ENCODE measurements at places on chromosomes 3 and 15.
A peak's percentile ranks its signal among the peaks of the same experiment; 100 is the strongest.

GRCh38 chr15:33114374-33114717 lies 80.2 kb downstream of the FMN1 start:
- DNase-seq = peak; percentile 83

GRCh38 chr3:156358232-156358631 lies 196.7 kb downstream of the SSR3 start:
- DNase-seq = no peak

GRCh38 chr3:39433642-39434041 lies 27.1 kb downstream of the RPSA start:
- no peak for DNase-seq

- no peak for DNase-seq
These were observed 297.3 kb upstream of the PROK2 start for GRCh38 chr3:72082186-72082715.

DNA sequence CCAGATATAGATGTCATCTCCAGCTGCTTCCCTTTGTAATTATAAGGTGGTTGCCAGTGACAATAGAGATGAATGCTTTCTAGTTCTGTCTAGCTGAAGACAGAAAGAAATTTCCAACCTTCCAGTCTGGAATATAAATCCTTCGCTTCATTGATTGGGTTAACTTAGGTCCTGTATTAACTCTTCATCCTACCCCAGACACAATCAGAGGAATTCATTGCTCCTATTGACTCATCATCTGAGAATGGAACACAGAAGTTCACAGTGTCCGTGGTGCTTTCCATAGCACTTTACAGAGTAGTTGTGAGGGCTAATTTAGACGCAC lies 241.4 kb downstream of the NFKBIZ start:
- DNase-seq = peak; percentile 49

DNA sequence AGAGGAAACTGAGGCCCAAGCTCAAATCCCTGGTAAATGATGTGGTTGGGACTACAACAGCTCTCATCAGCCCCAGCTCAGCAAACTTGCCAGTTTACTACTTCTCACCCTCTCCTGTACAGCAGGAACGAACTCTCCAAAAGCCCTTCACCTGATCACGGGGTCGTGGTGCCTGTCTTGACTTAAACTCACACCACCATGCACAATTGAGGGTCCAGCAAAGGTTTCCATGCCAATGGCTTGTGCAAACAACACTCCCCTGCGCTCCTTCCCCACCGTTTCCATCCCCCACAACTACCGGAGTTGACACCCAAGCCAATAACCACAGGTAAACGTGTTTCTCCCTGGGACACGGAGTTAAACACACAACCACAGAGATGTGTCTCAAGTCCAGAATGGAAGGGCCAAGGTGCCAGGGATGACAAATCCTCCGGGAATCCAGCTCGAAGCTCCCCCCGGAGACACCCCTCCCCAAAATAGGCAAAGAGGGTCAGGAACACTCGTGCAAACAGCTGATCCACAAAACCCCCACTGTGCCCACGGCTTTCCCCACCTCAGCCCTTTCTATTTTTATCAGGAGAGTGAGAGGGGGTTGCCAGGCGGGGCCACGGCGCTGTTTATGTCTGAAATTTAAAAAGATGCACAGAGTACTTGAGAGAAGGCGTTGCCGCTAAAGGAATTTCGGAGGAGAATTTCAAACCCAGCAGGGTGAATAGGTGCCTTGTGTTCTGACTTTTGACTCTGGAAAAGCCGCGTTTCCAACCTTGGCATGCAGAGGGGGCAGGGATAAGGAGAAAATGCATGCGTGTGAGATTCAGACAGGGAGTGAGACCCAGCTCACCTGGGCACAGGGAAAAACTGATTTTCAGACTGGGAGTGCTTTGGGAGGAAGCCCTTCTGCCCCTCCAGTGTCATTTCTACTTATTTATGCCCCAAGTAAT lies 10.6 kb upstream of the ACAN start:
- DNase-seq = no peak

- no peak for DNase-seq
These were observed 56.7 kb downstream of the RPL22L1 start for GRCh38 chr3:170813266-170813665.

- DNase-seq = no peak
These were observed 4.8 kb downstream of the IQSEC1 start for GRCh38 chr3:13068269-13069010.
